ENCODE measurements at places on chromosomes 5 and 9.

DNA sequence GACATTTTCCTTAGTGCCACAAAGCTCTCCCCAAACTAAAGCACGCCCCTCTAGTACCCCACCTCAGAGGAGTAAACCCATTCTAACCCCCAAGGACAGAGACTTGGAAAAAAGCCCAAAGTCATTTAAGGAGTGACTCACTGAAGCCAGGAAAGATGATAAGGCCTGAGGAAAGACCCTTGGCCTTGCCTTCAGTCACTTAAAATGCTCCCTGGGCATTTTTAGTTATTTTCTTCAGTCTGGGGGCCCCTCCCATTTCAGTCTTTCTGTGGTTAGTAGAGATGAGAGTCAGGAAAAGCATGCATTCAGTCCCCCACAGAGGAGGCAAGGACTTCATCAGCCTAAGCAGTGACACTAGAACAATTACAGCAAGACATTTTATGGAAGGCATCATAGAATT is 13.7 kb upstream of the TLX3 start:
- no peak for DNase-seq

GRCh38 chr5:15722305-15722704 is 222.3 kb downstream of the FBXL7 start:
- no peak for DNase-seq

DNA sequence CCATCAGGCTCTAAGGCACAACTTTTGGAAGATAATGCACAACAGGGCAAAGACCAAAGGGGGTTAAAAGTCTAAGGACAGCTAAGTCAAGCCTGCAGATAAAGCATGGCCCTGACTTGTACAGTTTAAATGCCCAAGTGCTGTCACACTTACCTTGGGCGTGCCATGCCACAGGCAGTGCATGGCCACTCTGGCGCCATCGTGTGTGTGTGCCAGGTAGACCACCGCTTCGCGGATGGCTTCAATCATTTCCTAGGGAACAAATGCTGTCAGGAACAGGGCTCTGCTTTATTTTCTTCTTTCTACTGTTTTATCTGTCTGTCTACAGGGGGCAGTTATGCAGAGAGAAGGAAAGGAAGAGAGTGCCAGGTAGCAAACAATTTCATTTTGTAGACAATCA is 19.3 kb downstream of the PUM3 start:
- no peak for DNase-seq

DNA sequence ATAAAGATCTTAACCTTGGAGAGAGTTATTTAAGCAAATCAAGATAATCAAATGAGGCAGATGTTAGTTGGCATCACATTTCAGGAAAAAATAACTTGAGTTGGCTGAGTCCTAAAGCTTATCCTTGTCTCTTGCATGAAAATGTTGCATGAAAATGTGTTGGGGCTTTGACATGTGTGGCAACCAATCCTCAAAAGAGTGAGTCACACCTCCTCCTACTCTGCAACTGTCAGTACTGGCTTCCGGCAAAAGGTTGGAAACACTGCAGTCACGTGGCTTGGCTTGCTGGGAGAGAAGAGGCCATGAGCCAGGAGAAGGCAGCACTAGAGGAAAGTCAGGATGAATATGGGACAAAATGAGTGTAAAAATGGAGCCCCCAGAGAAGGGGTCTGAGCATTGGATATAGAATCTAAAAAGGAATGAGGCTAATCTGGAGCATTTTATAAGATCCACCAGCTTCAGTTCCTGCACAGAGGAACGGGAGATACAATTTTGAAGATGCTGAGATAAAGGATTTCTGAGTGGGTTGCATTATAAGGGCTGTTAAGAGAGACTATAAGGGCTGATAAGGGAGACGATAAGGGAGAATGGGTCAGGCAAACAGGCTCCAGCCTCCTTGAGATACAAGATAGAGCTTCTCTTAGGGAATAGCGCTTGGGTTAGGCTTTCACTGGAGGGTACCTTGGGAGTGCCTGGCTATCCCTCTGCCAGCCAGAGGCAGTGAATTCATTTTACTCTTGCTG is 43.1 kb downstream of the SPATA31D1 start:
- DNase-seq: no peak

DNA sequence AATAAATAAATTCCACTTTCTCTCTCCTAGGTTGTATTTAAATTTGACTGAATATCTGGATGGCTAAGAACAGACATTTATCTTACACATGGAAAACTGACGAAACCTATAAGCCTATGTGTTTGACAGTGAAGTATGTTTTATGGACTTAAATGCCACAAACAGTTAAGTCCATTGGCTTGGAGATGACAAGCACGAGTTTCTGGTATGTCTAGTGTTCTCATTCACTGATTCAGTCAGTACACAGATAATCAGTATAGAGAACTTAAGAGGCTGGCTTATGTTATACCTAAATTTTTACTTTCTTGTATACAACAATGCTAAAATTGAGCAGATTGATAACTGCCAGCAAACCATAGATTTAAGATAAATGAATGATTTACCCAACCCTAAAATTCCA is 38.9 kb downstream of the SNAPC3 start:
- no peak for DNase-seq

DNA sequence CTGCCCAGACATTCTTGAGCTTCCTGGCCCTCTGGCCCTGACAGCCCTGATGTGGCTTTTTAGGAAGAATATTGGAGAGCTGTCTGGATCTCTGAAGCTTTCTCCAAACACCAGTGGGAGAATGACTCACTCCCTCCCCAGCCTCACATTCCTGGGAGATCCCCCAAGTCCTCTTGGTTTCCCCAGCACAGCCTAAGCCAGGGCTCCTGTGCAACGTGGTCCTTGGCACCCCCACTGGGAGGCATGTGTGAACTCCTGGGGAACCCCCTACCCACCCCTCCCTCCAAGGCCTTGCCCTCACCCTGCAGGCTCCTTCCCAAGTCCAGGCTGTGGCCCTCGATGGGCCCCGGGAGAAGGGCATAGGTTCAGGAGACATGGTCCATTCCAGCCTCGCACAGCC is 12.7 kb downstream of the GLIPR2 start:
- DNase-seq: no peak

GRCh38 chr5:38373743-38374142 is 115.4 kb downstream of the EGFLAM start:
- DNase-seq: no peak

- no peak for DNase-seq
These were observed 96.7 kb upstream of the CLINT1 start for GRCh38 chr5:157955541-157956172.

DNA sequence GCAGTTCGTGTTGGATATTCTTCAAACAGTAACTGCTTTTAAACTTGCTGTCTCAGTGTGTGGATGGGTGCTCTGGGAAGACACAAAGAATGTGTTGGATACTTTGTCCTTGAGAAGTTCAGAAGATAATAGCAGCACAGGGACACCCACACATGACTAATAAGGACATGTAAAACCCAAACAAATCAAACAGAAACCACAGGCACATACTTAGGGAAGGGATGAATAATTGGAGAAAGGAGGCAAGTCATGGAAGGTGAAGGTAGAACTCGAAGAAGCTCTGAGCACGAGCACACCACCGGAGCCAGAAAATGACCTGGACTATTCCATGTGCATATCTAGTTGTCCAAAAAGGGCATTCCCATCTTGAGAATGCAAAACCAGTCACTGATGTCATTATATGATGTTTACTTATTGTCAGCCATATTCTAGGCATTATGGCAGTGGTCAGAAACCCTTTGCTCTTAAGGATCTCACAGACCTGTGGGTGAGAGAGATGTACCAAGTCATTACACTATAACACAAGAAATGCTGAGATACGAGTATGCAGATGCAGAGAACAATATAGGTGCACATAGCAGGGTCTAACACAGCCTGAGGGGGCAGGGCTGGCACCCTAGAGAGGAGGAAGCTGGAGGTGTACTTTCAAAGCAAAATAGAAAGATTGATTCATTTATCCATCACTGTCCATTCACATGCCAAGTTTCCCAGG is 152.9 kb downstream of the PIK3R1 start:
- DNase-seq: no peak

DNA sequence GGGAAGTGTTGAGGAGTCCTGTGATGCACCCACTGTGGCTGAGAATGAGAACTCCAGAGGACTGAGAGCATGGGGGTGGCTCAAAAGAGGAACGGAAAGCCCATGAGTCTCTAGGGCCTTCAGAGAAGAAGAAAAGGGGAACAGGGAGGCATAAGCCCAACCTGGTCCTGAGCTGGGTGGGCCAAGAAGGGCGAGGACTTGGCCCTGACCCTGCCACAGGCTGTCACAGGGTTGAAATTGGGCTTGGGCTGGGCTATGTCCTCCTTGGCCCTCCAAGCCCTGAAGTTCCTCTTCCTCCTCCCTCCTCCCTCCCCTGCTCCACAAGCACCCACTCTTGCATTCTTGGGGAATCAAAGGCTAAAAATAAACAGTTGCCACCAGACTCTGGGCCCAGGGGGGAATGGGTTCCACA is 49.3 kb upstream of the PPARGC1B start:
- DNase-seq: no peak
